ENCODE measurements at places on chromosomes 12 and 14. TPM values are rescaled to one million over a fixed set of nuclear protein-coding genes. Genes with fewer than 3 reads are reported as not detected.

Gene PTPN21
- polyA plus RNA-seq: 37.9 TPM

- no peak for DNase-seq
These were observed 45.6 kb downstream of the RNFT2 start for GRCh38 chr12:116783525-116784237.

DNA sequence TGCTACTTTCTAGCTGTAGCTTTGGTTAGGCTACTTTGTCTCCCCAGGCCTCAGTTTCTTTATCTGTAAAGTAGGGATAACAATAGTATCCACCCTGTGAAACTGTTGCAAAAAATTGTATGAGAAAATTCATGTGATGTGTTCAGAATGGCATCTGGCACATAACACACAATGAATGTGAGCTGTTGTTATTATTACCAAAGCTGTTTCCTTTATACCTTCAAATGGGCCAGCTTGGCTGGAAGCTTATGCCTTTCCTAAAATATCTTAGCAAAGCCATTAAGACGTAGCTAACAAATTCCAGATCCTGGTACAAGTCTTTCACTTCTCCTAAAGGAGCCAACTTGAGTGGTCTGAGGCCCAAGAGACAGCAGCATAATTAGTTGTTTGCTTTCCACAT lies 25.2 kb upstream of the MANSC4 start:
- DNase-seq: no peak

- DNase-seq: peak; percentile 23
These were observed 1.4 kb downstream of the ATF1 start for GRCh38 chr12:50765095-50765911.

Gene CCDC175
- 0.93 TPM for polyA plus RNA-seq

DNA sequence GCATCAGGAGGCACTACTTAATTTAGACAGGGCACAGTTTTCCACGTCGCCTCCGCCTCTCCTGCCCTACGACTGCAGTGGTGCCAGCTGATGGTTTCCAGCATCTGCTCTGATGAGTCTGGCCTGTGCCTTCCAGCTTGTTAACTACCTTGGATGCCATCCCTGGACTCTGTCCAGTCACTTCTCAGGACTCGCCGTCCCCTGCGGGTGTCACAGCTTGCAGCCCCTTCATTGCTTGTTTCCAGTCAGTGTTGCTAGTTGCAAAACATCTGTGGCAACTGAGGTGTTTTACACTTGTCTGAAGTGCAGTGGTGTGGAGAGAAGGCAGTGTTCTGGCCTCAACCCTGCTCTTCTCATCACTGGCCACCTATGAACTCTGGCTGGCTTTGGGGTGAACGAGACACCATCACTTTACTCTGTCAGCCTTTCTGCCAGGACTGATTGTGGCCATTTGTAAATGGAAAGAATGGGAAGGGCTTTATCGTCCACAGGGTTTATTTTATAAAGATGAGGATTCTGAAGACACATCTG lies 8.3 kb downstream of the ADGRD1 start:
- no peak for DNase-seq

GRCh38 chr12:21602774-21603173 lies 1.9 kb downstream of the GYS2 start:
- no peak for DNase-seq

GRCh38 chr12:28242129-28242495 lies 51.9 kb downstream of the CCDC91 start:
- no peak for DNase-seq

DNA sequence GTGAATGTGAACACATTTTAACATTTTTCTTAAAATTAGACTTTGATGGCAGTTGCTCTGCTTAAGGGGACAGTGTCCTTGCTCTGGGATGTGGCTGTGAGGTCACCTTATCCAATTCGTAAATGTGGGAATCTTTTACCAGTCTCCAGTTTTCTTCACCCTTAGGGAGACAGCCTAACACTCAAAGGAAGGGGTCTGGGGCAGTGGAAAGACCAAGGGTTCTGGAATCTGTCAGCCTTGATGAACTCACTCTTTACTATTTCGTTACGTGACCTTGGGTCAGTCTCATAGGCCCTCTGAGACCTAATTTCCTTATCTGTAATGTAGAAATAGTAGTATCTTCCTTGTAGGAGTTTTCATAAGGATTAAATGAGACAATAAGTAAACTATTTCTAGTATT lies 245.6 kb upstream of the ATP2B1 start:
- DNase-seq: no peak

Gene SOAT2
- 1.2 TPM for polyA plus RNA-seq

DNA sequence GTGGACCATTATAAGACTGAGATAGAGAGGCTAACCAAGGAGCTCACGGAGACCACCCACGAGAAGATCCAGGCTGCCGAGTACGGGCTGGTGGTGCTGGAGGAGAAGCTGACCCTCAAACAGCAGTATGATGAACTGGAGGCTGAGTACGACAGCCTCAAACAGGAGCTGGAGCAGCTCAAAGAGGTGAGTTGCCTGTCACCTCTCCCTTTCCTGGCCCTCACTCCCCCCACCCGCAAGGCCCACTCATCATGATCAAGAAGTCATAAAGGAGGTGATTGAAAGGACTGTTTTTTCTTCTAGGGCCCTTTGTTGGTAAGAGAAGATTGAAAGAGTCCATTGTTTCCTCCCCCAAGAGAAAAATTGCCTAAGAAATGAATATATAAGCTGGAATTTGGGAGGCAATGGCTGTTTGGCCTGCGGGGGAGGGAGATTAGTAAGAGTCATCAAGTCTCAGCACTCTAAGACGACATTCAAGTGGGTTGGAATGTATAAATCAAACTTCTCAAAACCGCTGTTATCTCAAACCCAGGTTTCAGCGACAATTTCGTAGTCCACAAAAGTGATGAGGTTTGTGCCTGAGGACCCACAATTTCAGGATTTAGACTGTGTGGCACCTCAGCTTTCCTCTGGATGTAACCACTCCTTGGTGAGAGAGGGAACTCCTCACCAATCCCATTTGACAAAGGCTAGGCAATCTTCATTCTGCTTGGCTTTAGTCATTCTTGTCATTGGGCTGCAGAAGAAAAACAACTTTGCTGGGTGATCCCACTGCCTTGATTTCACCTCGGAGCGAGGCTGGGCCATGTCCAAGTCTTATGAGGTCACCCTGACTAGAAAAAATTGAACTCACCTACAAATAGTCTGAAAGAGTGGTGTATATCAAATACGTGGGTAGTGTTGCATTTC lies 966 bp downstream of the BICD1 start:
- DNase-seq: no peak

DNA sequence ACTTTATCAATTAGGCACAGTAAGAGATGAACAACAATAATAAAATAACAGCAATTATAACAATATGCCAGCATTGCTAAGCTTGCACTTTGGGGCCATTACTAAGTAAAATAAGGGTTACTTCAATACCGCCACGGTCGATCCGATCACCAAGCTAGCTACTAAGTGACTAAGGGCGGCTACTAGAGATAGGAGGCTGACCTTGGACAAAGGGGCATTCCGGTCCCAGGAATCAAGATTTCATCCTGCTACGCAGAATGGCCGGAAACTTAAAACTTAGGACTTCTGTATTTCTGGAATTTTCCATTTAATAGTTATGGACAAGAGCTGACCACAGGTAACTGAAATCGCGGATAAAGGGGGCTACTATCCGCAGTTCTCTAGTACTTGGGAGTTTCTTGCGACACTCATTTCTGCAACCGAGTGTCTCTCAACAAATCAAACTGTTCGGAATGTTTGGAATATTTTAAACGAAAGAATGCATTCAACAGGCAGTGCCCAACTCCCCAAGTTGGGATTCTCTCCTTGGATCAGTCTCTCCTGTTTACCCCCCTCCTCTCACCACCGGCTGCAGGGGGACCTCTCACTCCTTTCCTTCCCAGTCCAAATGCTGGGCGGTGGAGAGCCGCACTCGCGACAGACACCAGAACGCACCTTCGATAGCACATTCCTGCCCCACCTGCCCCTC lies 650 bp downstream of the HEBP1 start:
- no peak for DNase-seq

Gene B3GNT4
- polyA plus RNA-seq: 5.2 TPM

DNA sequence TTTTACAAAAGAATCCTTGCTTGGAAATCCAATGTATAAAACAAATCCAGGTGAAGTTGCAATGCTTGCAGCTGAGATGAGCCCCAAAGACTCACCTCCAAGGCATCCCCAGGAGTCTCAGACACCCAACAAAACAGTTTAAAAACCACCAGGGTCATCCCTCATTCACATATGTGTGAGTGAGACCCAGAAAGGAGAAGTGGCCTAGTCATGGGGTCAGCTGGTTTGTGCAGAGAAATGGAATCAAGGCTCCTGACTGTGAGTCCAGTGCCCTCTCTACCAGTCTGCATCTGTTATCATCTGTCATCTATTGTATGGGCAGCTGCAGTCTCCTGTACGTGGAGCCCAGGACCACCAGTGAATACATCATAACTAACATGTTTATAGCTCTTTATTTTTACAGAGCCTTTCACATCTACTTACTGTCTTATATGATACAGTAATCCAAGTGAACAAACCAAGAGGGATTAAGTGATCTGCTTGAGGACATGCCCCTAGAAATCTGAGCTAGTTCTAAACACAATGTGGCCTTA lies 27.1 kb downstream of the PLEKHG7 start:
- no peak for DNase-seq

GRCh38 chr12:51471111-51471864 lies 46.7 kb downstream of the SLC4A8 start:
- DNase-seq: no peak

Gene MDP1
- 18.0 TPM for polyA plus RNA-seq
